ENCODE measurements at places on chromosomes 2 and 18.
A peak's percentile ranks its signal among the peaks of the same experiment; 100 is the strongest.

GRCh38 chr2:241545106-241545505, 13.4 kb upstream of the BOK start:
- DNase-seq, result peak; percentile 70

- peak; percentile 47 for DNase-seq
Measured at GRCh38 chr18:34322365-34323289, 97.9 kb upstream of the NOL4 start.

DNA sequence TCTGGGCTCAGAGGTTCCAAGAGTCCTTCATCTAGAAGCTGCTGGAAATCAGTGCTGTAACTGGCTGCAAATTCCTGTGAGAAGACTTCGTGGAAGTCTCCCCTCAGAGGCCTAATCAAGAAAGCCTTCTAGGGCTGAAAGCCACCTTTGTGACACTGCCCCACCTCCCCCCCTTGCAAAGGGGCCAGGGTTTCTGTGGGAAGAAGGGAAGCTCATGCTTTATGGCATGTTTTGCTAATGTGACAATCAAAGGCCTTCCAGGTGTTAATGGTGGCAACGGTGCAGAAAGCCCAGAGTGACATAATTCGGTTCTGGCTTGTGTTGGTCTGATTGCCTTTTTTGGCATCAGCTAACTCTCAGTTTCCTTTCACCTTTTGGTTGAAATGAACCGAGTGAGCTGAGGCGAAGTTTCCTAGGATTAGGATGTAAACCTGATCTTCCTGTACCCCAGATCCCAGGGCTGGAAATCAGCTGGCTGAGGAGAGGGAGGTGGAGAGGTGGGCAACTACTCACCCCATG, 126.9 kb upstream of the TRIB2 start:
- DNase-seq, result no peak

DNA sequence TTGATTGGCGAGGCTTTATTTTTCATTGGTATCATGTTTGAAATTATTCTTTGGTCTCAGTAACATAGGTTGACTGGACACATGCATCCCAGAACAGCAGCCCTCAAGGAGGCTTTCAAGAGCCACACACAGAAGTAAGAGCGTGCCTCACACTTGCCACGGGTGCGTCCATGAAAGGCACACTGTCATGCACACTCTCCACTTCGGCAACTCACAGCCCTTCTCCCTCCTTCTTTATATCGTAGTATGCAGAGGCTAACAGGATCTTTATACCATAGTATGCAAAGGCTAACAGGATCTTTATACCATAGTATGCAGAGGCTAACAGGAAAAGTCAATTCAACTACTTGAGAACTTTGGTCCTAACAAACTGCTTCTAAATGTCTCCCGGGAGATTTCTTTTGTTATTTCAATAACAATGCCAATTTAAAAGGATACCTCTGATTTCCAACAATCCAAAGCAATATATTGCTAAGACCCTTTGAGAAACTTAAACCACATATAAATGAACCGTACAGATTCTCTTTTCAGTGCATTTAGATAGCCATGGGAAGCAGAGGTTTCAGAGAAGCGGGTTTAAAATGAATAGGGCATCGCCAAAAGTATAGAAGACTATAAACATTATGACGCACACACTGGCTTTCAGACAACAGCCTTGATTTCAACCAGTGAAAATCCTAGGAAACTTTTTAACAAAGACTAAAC, 26.5 kb upstream of the ZNF516 start:
- DNase-seq, result no peak

GRCh38 chr2:41709702-41710599, 337.9 kb upstream of the PKDCC start:
- DNase-seq, result no peak

- DNase-seq, result no peak
Measured at GRCh38 chr2:56121995-56122394, 61.8 kb upstream of the CCDC85A start.

DNA sequence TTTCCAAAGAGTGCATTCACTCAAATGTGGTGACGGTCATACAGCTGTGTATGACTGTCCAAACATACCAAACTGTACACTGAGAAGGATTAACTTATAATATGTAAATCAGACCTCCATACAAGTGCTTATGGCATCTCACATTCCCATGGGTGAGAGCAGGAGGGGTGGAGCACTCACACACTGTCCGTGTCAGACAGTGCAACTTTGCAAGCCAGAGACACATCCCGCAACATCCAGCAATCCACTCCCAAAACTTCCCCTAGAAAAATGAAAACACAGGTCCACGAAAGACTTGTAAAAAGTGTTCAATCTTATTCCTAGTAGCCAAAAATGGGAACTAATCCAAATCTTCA, 36.4 kb downstream of the FAM168B start:
- DNase-seq, result no peak

DNA sequence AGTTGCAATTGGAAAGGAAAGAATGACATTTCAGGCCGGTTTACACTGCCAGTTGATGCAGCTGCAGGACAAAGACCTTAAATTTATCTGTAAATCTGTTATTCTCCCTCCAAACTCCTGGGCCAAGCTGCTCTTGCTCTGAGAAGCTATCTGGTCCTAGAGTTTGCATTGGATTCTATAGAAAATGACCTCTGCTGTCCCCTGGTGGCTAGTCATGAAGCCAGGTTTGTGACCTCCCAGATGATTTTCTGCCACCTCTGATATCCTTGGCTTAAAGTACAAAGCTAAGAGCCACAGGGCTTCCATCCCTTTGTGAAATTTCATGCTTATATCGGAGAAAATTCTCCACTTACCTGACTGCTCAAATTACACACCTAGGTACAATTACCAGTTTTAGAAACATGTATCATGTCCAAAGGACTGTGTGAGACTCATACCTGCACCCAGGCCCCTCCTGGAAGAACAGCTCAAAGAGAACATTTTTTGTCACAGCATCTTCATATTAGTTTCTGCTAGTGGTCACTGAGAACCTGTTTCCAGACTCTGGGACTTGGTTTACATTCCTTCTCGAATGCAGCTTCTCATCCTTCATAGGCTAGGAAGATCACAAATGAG, 28.9 kb upstream of the IER3IP1 start:
- DNase-seq, result no peak

GRCh38 chr2:222733846-222734702, 62.6 kb downstream of the MOGAT1 start:
- DNase-seq, result no peak

GRCh38 chr2:226837334-226837733, 1.5 kb downstream of the RHBDD1 start:
- no peak for DNase-seq

DNA sequence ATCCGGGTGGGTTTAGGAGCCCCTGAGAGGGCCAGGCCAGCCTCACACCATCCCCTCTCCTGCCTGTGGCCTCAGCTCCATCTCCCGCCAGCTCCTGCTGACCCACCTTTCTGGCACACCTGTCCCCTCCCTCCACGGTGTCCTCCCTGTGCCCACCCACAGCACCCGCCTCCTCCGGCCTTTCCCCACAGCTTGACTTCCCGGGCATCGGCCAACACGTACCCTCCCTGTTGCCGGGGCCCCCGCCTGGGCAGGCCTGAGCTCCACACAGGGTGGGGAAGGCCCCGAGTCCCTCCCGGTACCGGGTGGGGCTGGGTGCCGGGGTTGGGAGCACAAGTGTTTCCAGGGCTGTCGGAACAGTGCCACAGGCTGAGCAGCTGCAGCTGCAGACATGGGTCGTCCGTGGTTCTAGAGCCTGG, 6.5 kb downstream of the GPC1 start:
- no peak for DNase-seq

DNA sequence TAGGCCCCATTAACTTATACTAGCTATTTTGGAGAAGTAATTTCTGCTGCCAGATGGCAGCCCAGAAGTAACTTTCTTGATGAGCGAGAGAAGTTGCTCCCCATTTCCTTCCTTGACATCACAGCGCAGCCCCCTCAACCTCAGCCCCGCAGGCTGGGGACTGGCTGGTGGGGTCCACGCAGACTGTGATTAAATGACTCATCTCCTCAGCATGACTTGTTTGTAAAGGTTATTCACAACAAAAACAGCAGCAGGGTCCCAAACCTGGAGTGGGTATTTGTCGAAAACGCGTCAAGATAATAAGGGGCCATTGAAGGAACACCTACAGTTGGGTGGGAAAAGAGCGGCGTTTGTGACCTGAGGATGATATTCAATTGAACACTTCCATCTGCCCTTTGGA, 120.6 kb downstream of the TXNL1 start:
- no peak for DNase-seq

GRCh38 chr18:48816554-48816953, 134.2 kb downstream of the SMAD7 start:
- DNase-seq, result no peak

- DNase-seq, result no peak
Measured at GRCh38 chr2:40388161-40388560, 63.7 kb downstream of the SLC8A1 start.

- DNase-seq, result no peak
Measured at GRCh38 chr18:36627637-36628036, 201.2 kb downstream of the TPGS2 start.

- peak; percentile 56 for DNase-seq
Measured at GRCh38 chr2:218962859-218963492, 3.5 kb downstream of the CDK5R2 start.

DNA sequence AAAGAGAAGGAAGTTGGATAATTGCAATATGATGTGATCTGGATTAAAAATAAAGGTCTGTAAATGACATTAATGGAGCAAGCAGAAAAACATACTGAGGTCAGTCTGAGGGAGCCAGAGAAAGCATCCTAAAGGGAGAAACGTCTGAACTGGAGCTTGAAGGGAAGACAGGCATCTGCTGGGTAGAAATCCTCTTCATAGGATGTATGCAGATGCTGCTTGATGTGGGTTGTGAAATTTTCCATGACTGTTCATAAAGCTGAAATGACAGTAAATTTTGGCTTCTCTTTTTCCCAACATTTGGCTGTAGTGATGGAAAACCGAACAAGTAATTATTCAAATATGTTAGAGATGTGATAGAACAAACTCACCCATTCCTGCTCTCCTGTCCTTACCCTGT, 287.6 kb downstream of the CAMKMT start:
- DNase-seq, result peak; percentile 75

GRCh38 chr2:14941151-14941631, 308.7 kb downstream of the LRATD1 start:
- peak; percentile 21 for DNase-seq

DNA sequence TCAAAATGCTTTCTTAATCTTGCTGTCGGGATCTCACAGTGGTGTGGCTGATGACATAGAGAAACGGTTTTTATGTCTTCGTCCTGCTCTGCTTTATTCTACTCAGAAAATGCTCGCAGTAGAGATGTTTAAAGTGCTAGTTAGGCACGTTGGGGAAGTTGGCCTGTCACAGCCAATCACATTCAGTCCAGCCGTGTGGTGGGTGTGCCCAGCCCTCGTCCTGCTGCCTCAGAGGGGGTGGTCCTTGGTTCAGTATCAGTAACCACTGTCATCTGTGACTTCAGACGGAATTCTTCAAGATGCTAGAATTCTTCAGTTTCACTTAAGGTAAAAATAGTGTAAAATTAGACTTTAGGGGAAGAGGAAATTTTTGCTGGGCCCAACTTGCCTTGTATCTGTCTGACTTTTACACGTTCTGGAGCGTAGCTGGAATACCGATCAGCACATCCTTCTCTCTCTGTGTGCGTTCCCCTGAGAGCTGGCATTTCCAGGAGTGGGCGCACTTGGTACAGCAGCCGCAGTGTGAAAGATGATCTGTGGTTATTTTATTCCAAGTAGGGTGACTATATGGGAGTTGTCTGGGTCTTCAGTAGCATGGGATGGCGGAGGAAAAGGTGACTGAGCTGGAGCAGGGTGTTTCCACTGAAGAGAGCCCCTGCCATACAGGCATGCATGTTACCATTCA, 18.5 kb downstream of the TRAF3IP1 start:
- no peak for DNase-seq

DNA sequence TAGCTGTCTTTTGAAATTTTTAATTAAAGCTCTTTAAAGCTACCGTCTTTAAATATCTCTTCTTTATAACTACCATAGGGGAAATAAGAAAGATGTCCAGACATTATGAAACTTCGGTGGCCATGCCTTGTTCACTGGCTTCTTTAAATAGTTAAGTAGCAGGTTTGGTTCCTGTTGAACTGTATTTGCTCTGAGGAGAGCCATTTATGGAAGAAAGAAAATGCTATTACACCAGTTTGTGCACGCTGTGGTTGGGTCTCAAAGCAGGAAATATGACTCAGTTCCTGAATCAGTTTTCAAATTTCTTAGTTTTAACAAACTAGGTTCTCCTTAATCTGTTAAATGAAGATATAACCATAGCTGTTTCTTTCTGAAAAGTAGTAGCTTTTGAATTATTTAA, 12.2 kb downstream of the ARPC2 start:
- DNase-seq, result no peak

DNA sequence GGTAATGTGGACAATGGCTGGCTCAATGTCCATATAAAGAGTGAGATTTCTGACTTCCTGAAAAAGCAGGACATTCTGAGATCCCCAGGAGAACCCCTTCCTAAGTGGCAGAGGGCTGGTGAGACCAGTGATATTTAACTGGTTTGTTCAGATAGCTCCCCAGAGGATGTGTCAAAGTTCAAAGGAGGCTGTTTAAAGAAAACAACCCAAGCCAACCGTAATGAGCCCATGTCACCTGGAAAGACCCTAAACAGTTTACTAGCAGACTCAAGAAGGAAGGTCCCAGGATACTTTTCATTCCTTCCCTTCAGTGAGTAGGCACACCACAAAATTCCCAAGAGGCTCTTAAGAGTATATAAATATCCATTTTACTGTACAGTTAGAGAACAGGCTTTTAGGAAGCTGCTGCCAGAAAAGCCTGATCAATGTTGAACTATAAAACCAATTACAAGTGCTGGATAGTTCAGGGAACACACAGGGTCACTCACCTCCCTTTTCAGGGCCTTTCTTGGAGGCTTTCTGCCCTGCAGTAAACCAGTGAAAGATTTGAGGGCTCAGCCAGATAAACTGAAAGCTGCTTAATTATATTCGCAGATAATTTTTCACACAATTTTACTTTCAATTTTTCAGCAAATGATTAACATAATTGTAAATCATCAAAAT, 293.5 kb downstream of the ASXL3 start:
- DNase-seq, result no peak

- no peak for DNase-seq
Measured at GRCh38 chr18:12645254-12645653, 12.7 kb downstream of the SPIRE1 start.

DNA sequence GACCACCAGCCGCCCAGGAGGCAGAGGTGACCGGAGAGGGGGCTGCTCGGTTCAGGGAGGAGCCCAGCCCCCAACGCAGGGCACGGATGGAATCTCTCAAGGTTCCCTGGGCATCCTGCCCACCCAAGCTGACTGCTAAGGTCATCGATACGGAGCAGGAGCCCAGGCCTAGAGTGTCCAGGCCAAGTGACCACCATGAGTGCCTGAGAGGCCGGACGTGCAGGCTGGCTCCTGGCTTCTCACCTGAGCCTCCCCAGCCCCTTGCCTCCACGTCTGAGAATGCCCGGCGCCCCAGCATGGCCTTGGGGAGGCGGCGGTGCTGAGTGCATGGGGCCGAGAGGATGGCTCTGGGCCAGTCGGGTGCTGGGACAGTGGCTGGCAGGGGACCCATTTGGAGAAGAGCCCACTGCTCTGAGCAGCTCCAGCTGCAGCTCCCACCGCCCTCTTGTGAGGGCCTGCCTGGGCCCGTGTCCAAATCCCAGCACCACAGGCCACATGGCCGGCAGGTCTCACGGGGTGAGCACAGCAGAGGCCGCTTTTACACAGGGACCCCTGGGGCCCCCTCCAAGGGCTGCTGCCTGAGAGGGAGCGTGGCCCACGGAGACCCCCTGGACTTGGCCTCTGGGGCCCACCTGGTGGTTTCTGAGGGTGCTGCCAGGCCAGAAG, 102.8 kb upstream of the CTDP1 start:
- peak; percentile 81 for DNase-seq

All from right lung (tissue), 10 donors.